ENCODE measurements at places on chromosomes 4 and X.

GRCh38 chr4:158996669-158997074 is 106.2 kb upstream of the RAPGEF2 start:
- no peak for DNase-seq
- H3K27me3 ChIP-seq, result no peaks in the 10 kb centered on the region
- H3K4me3 ChIP-seq, result no peak overlapping the region
- H3K36me3 ChIP-seq, result no peaks in the 10 kb centered on the region
- H3K27ac ChIP-seq, result no peak overlapping the region
- no peaks in the 10 kb centered on the region for H3K4me1 ChIP-seq

DNA sequence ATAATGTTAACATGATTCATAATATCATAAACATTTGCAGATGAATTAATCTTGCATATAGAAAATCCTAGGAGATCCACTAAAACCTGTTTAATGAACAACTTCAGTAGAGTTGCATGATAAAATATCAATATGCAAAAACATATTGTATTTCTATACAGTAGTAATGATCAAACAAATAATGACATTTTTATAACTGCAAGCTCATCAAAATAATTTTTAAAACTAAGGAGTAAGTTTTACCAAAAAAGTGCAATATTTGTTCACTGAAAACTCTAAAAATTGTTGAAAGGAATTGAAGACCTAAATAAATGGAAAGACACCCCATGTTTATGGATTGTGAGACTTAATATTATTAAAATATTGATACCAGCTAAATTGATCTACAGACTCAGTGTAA is 15.9 kb upstream of the GPRASP2 start:
- peaks cover 5% of the 10 kb centered on the region for H3K36me3 ChIP-seq
- H3K27me3 ChIP-seq, result no peaks in the 10 kb centered on the region
- no peak for DNase-seq
- no peaks in the 10 kb centered on the region for H3K4me1 ChIP-seq
- H3K27ac ChIP-seq, result no peak overlapping the region

GRCh38 chrX:142312591-142312990 is 107.5 kb upstream of the MAGEC2 start:
- H3K36me3 ChIP-seq, result no peaks in the 10 kb centered on the region
- H3K27ac ChIP-seq, result no peak overlapping the region
- H3K27me3 ChIP-seq, result no peaks in the 10 kb centered on the region

GRCh38 chr4:112968451-112969159 is 80.8 kb upstream of the ANK2 start:
- no peak overlapping the region for H3K27ac ChIP-seq
- H3K4me1 ChIP-seq, result no peaks in the 10 kb centered on the region
- no peak for DNase-seq
- H3K27me3 ChIP-seq, result peaks cover 17% of the 10 kb centered on the region

DNA sequence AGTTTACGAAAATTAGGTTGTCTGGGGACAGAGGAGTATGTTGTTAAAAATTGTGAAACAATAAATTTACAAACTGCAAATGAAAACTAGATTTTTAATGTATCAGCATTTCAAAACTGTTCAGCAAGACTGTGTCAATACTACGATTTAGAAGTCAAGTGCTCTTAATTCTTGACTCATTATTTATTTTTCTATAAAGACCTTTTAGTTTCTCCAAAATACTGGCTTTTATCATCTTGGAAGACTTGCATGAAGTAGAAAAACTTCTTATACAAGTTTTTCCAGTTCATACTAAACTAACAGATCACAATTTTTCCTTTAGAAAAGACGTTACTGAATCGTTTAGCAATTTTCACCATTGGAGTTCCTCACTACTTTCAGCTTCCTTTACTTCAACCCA is 231.4 kb downstream of the PPP3CA start:
- no peak overlapping the region for H3K4me3 ChIP-seq
- H3K36me3 ChIP-seq, result no peaks in the 10 kb centered on the region
- H3K27me3 ChIP-seq, result no peaks in the 10 kb centered on the region
- H3K4me1 ChIP-seq, result peaks cover 4% of the 10 kb centered on the region
- no peak for DNase-seq

GRCh38 chr4:59571805-59572430 is 1628.2 kb upstream of the ADGRL3 start:
- no peaks in the 10 kb centered on the region for H3K36me3 ChIP-seq
- no peaks in the 10 kb centered on the region for H3K27me3 ChIP-seq
- no peaks in the 10 kb centered on the region for H3K4me1 ChIP-seq
- no peak overlapping the region for H3K4me3 ChIP-seq

GRCh38 chrX:153357877-153358276 is 23.9 kb downstream of the ZNF275 start:
- H3K4me3 ChIP-seq, result no peak overlapping the region
- no peak overlapping the region for H3K27ac ChIP-seq
- H3K27me3 ChIP-seq, result no peaks in the 10 kb centered on the region
- H3K4me1 ChIP-seq, result no peaks in the 10 kb centered on the region
- no peak for DNase-seq
- H3K36me3 ChIP-seq, result peaks cover 6% of the 10 kb centered on the region

GRCh38 chr4:150794706-150795105 is 212.8 kb downstream of the MAB21L2 start:
- no peak overlapping the region for H3K4me3 ChIP-seq
- H3K27ac ChIP-seq, result no peak overlapping the region
- DNase-seq, result no peak
- H3K4me1 ChIP-seq, result no peaks in the 10 kb centered on the region
- no peaks in the 10 kb centered on the region for H3K27me3 ChIP-seq
- H3K36me3 ChIP-seq, result peaks cover 10% of the 10 kb centered on the region

- no peak overlapping the region for H3K27ac ChIP-seq
- DNase-seq, result no peak
- no peaks in the 10 kb centered on the region for H3K4me1 ChIP-seq
- H3K36me3 ChIP-seq, result peaks cover 6% of the 10 kb centered on the region
Measured at GRCh38 chr4:74456056-74456744, 11.3 kb downstream of the AREG start.

DNA sequence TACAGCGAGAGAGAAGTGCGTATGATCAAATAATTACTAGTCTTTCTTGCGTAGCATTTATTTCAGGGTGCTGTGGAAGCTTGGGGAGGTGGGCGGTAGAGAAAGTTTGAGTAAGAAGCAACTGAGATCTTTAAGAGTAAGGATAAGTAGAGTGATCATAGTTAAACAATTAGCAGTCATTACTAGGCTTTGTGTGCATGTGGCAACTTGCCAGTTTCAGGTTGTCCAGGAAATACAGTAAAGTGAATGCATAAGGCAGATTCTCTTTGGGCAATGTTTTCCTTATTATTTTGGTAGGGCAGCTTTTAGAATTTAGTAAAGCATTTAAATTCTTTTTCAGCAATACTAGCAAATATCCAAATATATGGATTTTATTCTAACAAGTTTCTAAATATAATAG is 57.0 kb downstream of the HPGDS start:
- no peaks in the 10 kb centered on the region for H3K4me1 ChIP-seq
- H3K27ac ChIP-seq, result peak overlapping the region; percentile 6
- peaks cover 81% of the 10 kb centered on the region for H3K36me3 ChIP-seq
- H3K4me3 ChIP-seq, result no peak overlapping the region
- DNase-seq, result no peak

DNA sequence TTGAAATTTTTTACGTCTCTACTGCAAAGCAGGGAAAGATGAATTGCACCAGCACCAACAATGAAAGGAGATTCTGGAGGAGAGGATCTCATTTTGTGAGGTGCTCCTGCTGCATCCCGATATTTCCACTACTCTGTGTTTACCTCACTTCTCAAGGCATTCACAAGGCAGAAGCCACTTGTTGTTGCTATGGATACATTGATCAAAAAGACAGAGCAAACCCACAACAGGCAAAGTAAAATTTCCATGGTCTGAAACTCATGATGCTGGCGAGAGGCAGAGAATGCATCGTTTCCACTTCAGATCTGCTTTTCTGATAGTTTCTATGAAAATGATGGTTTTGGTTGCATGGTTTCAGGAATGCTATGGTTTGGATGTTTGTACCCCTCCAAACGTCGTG is 323.3 kb downstream of the ASMT start:
- no peaks in the 10 kb centered on the region for H3K4me1 ChIP-seq
- DNase-seq, result no peak
- H3K27me3 ChIP-seq, result no peaks in the 10 kb centered on the region
- no peak overlapping the region for H3K4me3 ChIP-seq
- H3K36me3 ChIP-seq, result peaks cover 22% of the 10 kb centered on the region

Measured in naive thymus-derived CD8-positive, alpha-beta T cell (primary cell).